ENCODE measurements at places on chromosomes 16 and 17.

DNA sequence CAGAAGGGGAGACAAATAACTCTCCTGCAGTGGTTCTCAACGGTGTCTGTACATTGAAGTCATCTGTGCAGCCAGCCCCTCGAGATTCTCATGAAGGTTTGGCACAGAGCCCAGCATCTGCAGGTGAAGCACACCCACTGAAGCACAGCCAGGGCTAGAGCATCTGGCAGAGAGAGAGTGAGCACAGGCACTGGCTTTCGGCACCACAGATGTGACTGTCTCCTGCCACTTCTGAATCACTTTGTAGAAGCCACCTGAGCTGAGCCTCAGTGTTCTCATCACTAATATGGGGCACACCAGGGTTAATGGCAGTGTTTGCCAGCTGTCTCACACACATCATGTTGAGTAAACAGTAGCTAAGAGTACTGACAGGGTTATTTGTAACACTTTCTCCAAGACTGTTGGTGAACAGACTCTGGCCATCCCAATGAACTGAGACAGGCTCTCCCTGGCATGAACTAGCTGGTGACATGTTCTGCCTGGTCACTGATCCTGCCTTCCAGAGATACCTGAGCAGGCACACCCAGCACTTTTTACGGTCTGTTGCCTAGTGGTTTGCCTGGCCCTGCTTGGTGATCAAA, 10.9 kb downstream of the HSPB9 start:
- DNase-seq, result no peak

DNA sequence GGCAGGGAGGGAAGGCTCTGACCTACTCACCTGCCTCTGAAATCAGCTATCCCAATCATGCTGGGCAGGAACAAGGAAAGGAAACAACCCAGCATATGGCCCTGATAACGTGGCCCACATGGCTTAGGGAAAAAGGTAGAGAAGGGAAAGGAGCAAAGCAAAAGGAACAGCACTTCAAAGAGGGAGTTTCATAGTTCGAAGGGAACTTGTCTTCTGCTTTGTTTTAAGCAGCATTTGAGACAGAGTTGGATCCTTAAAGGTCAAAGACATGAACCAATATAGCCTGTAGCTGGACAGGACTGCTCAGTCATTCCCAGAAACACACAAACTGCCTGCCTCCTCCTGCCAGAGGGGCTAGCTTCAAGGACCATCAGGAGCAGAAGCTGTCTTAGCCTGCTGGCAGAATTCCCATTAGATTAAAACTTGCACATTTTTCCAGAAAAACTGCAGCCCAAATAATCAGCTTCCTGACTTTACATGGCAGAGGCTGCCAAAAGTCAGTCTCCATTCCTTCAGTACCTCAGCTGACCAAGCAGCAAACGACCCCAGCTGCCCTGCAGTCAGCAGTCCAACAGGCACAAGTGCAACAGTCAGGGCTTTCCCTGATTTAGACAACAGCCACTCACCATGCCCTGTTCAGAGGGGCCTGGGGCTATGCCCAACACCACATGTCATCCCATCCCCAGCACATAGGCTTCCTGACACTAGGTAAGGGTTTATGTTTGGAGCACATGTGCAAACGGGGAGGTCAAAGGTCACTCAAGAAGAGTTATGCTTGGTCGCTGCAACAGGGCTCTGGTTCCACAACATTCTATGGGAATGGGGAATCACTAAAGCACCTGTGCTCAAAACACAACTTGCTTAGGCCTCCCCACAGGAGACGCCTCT, 32.5 kb downstream of the RANBP10 start:
- DNase-seq, result no peak

GRCh38 chr17:77326076-77326591, 185.4 kb downstream of the SEC14L1 start:
- no peak for DNase-seq

GRCh38 chr17:42527932-42528331, 8.1 kb upstream of the NAGLU start:
- no peak for DNase-seq
